Endothelial cell (in vitro differentiated cells): ENCODE measurements at places on chromosomes 5 and 9.

GRCh38 chr5:36644727-36645126 is 38.3 kb downstream of the SLC1A3 start:
- DNase-seq = no peak

DNA sequence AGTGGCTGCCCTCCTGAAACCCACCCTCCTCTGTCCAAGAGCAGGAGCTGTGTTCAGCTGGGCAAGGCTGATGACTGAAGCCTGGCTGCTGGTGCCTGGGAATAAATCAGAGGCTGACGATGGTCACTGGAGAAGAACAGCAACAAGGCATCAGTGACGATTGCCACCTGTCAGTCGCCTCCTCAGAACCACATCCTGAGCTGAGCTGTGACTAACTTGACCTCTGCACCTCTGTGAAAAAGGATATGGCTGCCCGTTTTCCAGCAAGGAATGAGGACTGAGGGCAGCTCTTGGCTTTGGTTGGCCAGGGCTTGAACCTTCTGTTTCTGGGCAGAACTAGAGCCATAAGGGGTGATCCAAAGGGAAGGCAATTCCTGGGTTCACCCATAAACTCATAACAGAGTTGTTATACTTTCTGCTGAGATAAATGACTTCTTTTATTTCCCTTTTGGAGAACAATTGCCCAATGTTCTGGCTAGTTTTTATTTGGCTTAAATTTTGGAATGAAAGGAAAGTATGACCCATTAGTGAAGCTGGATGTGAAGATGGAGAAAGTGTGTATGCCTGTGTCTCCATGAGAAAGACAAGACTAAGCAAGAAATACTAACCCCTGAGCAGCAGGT is 40.1 kb downstream of the TRIP13 start:
- DNase-seq = no peak

GRCh38 chr5:139426203-139426885 is 13.0 kb downstream of the DNAJC18 start:
- no peak for DNase-seq

GRCh38 chr9:27539479-27540441 is 10.1 kb upstream of the MOB3B start:
- DNase-seq = no peak

- DNase-seq = peak; percentile 75
Observed at GRCh38 chr9:126705767-126706697, 92.3 kb downstream of the LMX1B start.

- no peak for DNase-seq
Observed at GRCh38 chr5:4206127-4206526, 610.5 kb downstream of the IRX1 start.

- no peak for DNase-seq
Observed at GRCh38 chr5:120155873-120156272, 308.2 kb upstream of the PRR16 start.
